ENCODE measurements at places on chromosomes 12 and 14. TPM values are rescaled to one million over a fixed set of nuclear protein-coding genes. Genes with fewer than 3 reads are reported as not detected.

DNA sequence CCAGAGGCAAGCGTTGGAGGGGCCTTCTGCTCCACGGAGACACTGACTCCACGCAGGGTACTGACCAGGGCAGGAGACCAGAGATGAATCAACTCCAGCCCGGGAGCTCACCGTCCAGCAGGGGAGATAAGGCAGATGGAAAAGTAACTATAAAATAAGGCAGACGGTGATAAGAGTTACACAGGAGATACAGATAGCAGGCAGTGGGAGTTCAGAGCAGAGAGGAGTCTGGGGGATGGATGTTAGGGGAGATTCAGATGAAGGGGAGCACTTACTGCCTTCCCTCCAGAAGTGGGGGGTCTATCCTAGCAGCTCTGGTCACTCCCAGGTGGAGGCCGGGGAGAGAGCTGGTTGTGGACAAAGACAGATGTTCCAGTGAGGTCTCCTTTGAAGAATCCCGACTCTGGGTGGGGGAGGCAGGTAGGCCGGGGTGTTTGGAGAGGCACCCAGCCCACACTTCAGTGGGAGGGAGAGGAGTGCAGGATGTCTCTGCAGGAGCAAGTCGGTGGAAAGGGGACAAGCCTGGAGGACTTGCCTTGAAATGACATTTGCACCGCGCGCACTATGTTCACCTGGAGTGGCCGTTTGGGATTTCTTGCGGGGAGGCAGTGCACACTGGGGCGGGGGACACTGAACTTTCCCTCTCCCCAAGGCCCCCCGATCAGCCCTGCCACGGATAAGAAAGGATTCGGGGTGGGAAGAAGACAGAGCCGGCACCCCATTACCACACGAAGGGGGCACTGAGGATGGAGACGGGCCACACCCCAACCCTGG, 1.2 kb downstream of the PITPNM2 start:
- DNase-seq, result no peak
- H3K4me3 ChIP-seq, result peak overlapping the region; percentile 75
- no peaks in the 10 kb centered on the region for H3K27me3 ChIP-seq
- peak overlapping the region; percentile 66 for H3K27ac ChIP-seq

DNA sequence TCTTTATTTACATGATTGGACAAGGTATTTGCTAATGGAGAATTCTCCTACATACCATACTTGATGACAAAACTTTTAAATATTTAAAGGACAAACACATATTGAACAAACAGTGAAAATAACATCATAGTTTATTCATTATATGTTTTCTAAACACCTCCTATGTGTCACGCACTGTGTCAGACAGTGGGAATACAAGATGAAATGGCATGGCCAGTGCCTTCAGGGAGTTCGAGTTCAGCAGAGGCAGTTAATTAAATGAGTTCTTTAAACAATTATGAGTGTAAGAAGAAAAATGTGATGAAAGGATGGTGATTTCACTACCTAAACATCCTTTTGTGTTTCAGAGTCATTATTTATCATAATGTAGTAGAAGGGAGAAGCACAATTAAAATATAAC, 159.8 kb downstream of the KCNH5 start:
- no peaks in the 10 kb centered on the region for H3K27me3 ChIP-seq
- H3K27ac ChIP-seq, result no peak overlapping the region
- no peaks in the 10 kb centered on the region for H3K4me1 ChIP-seq
- H3K4me3 ChIP-seq, result no peak overlapping the region
- DNase-seq, result no peak

DNA sequence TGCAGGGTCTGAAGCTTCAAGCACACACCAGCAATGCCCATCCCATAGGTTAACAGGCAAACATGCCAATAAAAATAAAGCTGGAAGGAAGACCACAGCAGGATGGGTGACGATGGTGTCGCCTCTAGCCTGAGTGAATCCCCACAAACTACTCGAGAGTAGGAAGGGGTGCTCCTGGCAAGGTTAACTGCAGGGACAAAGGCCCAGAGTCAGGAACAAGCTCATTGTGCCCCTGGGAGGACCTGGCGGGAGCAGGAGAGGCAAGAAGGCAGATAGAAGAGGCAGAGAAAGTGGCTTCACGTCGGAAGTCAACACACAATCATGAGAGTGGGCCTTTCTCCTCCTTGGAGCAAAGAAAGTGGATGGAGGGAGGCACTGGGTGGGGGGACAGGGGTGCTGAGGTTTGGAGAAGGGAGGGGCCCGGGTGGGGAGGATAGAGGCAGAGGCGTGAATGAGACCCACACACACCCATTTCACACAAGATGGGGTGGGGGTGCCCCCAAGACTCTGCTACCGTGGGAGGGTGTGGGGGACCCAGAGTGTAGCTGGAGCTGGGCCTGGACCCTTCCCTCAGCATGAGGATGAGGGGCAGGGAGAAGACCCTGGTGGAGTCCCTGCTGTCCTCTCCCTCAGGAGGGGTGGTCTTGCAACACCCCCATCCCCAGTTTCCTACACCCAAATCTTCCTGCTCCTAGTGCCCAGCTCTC, 43.1 kb downstream of the DIO3 start:
- H3K4me3 ChIP-seq, result no peak overlapping the region
- no peak overlapping the region for H3K27ac ChIP-seq
- no peaks in the 10 kb centered on the region for H3K27me3 ChIP-seq
- H3K36me3 ChIP-seq, result no peaks in the 10 kb centered on the region

DNA sequence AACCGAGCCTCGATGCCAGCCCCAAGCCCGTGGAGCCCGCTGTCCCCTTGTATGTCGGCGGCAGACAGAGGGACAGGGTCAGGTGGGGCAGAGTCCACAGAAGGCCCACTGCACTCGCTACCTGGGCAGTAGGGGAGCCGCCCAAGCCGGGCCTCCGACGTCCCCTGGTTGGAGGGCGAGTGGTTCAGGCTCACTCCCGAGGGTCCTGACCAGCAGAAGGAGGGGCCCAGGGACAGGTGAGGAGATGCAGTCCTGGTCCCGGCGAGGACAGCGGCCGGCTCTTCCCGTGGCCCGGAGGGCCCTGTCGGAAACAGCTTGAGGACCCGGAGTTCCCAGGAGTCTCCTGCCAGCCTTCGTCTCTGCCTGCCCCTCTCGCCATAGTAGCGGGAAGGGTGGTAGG, 216.7 kb upstream of the SFSWAP start:
- no peak overlapping the region for H3K4me3 ChIP-seq
- no peaks in the 10 kb centered on the region for H3K4me1 ChIP-seq
- no peaks in the 10 kb centered on the region for H3K36me3 ChIP-seq
- no peak overlapping the region for H3K27ac ChIP-seq
- no peak for DNase-seq
- H3K27me3 ChIP-seq, result peaks cover 20% of the 10 kb centered on the region

DNA sequence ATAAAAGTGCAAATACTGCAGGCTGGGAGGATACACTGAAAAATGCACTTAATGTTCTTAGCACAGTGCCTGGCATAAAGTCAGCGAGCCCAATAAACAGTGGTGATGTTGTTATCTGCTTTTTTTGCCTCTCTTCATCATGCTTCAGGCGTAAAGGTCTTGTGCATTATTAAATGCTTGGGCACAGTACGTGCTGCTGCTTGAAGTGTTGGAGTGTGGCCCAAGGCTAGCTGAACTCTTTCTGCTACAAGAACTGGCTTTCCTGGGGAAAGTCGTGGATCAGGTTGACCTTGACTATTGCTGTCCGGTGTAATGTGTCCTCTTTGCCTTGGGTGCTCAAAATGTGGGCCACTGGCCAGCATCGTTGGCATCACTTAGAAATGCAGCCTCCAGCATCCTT, 43.0 kb downstream of the SMOC1 start:
- no peaks in the 10 kb centered on the region for H3K4me1 ChIP-seq
- no peaks in the 10 kb centered on the region for H3K27me3 ChIP-seq
- H3K4me3 ChIP-seq, result no peak overlapping the region
- no peak overlapping the region for H3K27ac ChIP-seq
- H3K36me3 ChIP-seq, result no peaks in the 10 kb centered on the region

GRCh38 chr14:101047326-101047725, 143.8 kb upstream of the RTL1 start:
- no peaks in the 10 kb centered on the region for H3K36me3 ChIP-seq
- no peaks in the 10 kb centered on the region for H3K4me1 ChIP-seq
- DNase-seq, result no peak
- no peak overlapping the region for H3K4me3 ChIP-seq
- no peak overlapping the region for H3K27ac ChIP-seq

DNA sequence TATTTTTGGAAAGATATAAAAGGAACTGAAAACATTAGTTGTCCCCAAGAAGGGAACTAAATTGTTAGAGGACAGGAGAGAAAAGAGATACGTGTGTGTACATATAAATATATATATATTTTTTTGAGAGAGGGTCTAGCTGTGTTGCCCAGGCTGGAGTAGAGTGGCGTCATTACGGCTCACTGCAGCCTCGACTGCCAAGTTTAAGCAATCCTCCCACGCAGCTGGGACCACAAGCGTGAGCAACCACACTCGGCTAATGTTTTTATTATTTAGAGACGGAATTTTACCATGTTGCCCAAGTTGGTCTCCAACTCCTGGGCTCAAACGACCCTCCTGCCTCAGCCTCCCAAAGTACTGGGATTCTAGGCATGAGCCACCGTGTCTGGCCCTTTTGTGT, 16.2 kb upstream of the NOP2 start:
- no peaks in the 10 kb centered on the region for H3K27me3 ChIP-seq
- H3K27ac ChIP-seq, result no peak overlapping the region
- H3K4me1 ChIP-seq, result no peaks in the 10 kb centered on the region
- no peak overlapping the region for H3K4me3 ChIP-seq
- H3K36me3 ChIP-seq, result peaks cover 32% of the 10 kb centered on the region

- H3K27ac ChIP-seq, result no peak overlapping the region
- no peaks in the 10 kb centered on the region for H3K27me3 ChIP-seq
- DNase-seq, result no peak
- no peak overlapping the region for H3K4me3 ChIP-seq
These were observed 44.4 kb upstream of the PPP2R5C start for GRCh38 chr14:101716956-101717662.

The CCDC196 gene
- not detected for total RNA-seq

The MMP19 gene
- 47.9 TPM for total RNA-seq

DNA sequence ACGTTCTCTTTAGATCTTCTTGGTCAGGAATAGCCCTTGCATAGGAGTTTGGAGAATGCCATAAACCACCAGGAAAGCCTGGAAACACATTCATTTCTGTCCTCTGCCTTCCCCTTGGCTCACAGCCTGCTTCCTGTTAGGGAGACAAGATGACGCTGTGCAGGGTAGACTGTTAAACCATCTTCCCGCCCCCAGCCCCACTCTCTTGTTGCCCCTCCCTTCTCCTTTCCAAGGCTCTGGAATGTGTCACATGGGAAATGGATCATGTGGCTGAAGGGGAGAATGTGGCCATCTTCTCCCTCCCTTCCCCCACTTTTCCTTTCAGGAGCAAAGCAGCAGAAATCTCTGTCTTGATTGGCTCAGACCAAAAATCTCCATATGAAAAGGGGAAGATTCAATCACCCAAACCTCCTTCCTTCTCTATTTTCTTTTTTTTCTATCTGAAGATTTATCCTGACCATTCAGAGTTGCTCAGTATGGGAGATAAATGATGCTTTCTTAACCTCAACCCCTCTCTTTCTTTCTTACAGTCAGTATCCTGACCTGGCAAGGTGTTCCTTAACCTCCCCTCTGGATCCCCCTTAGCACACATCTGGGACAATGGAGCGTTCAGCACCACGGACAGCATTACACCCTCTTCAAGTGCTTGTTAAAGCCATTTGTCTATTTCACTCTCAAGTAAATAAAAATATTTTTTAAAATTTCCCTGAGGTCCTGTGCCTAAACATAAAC, 11.4 kb downstream of the GPR19 start:
- no peak overlapping the region for H3K4me3 ChIP-seq
- H3K27ac ChIP-seq, result no peak overlapping the region
- no peaks in the 10 kb centered on the region for H3K4me1 ChIP-seq

DNA sequence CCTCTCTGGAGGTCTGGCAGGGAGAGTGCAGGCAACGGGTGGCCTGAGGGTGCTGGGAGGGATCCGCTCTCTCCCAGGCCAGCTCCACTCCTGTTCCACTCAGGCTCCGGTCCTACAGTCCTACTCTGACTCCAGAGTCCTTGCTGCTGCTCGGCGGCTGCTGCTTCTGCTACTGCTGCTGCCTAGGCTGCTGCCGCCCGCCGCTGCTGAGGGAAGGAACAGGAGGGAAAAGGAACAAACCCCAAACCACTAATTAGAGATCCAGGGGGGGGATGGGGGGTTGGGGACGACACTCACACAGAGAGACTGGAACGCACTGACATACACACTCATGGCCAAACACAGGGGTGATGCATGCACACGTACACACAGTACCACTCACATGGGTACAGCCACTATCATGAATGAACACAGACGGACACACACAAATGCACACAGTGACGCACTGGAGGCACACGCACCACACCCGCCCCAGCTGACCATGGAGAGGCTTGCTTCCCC, at the start of gene SP7:
TSS of gene SP7 (minus strand) at position 174 of the 501 bp plus-strand sequence. CDS start 708 bp downstream, outside the sequence.
- H3K4me1 ChIP-seq, result no peaks in the 10 kb centered on the region
- H3K36me3 ChIP-seq, result no peaks in the 10 kb centered on the region
- no peak for DNase-seq
- no peak within 1 kb of the TSS for H3K27ac ChIP-seq
- H3K4me3 ChIP-seq, result no peak within 1 kb of the TSS
- H3K27me3 ChIP-seq, result no peaks in the 10 kb centered on the region

- no peaks in the 10 kb centered on the region for H3K4me1 ChIP-seq
- H3K4me3 ChIP-seq, result no peak overlapping the region
- no peak for DNase-seq
- H3K27ac ChIP-seq, result no peak overlapping the region
These were observed 17.9 kb upstream of the EML1 start for GRCh38 chr14:99775351-99775750.

The CLEC4D gene
- total RNA-seq, result 0.48 TPM

DNA sequence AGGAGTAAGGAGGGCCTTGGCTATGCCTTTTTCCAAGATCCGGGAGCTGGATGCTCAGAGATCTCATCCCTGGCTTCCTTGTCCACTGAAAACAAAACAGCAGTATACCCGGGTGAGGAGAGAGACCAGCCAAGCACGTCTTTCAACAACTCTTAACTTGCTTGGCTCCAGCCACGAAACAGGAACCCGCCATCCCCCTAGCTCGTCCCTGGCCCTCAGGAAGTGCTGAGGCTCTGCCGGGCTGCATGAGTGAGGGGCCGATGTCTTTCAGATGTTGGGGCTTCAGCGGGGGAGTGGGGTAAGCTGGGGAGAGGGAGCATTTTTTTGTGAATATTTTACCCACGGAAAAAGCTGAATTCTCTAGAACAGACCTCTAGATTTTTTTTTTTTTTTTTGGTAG, 231.1 kb downstream of the CACNA1C start:
- DNase-seq, result no peak
- peak overlapping the region; percentile 23 for H3K4me3 ChIP-seq
- H3K4me1 ChIP-seq, result peaks cover 39% of the 10 kb centered on the region
- H3K36me3 ChIP-seq, result no peaks in the 10 kb centered on the region
- peak overlapping the region; percentile 86 for H3K27ac ChIP-seq

The ZFYVE1 gene
- 18.7 TPM for total RNA-seq

The TMTC2 gene
- 28.8 TPM for total RNA-seq

GRCh38 chr14:38357557-38357956, 101.7 kb upstream of the CLEC14A start:
- no peak overlapping the region for H3K4me3 ChIP-seq
- no peaks in the 10 kb centered on the region for H3K4me1 ChIP-seq
- H3K27me3 ChIP-seq, result no peaks in the 10 kb centered on the region
- H3K27ac ChIP-seq, result no peak overlapping the region
- no peak for DNase-seq
- H3K36me3 ChIP-seq, result peaks cover 2% of the 10 kb centered on the region

GRCh38 chr12:28223025-28223554, 32.8 kb downstream of the CCDC91 start:
- H3K36me3 ChIP-seq, result no peaks in the 10 kb centered on the region
- no peaks in the 10 kb centered on the region for H3K4me1 ChIP-seq
- no peak overlapping the region for H3K4me3 ChIP-seq
- no peak for DNase-seq
- no peak overlapping the region for H3K27ac ChIP-seq
- H3K27me3 ChIP-seq, result no peaks in the 10 kb centered on the region

The TAS2R46 gene
- 3.2 TPM for total RNA-seq
